ENCODE measurements at places on chromosomes 4 and X.

DNA sequence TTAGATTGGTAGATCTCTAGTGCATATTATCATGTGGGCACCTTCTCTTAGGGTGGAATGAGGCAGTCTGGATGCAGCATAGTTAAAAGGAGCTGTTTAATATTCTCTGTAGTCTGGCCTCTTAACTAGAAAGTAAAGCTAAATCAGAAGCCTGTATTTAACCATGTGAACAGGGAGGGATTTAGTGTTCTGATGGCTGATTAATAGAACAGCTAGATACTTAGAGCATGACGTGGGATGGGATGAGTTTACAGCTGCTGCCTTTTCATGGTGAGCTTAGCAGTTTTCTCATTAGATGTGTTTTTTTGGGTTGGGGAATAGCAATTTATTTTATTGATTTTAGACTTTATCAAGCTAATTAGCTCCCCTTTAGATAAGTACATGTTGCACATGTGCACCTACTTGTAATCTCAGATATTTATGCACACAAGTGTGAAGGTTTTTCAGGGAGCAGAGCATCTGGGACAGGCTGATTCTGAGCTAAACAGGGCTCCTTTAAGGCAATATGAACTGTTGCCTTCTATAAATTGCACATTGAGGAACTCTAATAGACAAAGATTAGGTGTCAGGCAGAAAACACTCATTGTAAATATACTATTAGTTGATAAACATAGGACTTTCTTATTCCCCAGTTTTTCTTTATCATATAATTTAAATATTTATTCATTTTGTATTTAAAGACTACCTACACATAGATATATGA, 34.1 kb downstream of the YIPF6 start:
- no peak for DNase-seq

DNA sequence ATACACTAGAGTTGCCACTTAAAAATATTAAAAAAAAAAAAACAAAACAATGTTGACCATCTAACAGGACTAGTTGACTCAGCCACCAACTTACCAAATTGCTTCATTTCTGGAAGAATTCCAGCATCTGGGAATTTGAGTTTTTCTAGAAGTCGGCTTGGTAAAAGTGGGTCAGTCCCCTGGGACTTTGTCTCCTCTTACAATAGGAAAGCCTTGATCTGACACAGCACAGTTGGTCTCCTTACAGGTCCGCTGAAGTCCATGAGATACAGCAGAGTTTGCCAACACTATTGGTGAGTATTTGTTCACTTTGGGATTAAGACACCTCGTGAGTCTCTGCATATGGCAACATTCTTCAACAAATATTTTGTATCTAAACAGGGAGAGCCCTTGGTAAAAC, 18.2 kb upstream of the DDIT4L start:
- DNase-seq: peak; percentile 9

GRCh38 chrX:132412208-132412607, 76.6 kb downstream of the MBNL3 start:
- no peak for DNase-seq

DNA sequence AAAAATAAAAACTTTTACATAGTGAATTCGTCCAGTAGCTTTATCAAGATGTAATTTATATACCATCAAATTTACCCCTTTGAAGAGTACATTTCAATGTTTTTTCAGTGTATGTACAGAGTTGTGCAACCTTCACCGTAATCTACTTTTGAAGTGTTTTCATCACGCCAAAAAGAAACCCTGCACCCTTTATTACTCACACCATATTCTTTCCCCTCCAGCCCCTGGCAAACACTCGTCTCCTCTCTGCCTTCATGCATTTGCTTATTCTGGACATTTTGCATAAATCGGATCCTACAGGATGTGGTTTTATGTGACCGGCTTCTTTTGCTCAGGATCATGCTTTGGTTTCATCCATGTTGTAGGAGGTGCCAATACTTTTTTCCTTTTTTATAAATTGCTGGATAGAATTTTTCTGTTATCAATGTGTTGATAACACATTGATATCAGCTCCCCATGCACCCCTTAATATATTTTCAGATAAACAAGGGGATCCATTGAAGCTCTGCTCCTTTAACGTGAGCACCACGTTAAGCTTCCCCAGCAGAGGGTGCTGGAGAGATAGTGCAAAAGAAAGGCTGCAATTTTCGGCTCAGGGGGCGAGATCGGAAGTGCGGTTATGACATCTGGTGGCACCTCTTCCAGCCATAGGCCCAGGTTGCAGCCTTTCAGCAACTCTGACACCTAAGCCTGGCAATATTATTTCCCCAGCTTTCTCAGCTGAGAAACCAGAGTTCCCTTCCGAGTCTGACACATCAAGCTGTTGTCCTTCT, 100.1 kb upstream of the VCX3B start:
- no peak for DNase-seq

GRCh38 chrX:151780621-151781020, 46.1 kb downstream of the CNGA2 start:
- DNase-seq: no peak

- peak; percentile 57 for DNase-seq
These were observed 174.1 kb downstream of the RBMX2 start for GRCh38 chrX:130575831-130576389.

- DNase-seq: no peak
These were observed 25.8 kb downstream of the RTL9 start for GRCh38 chrX:110384490-110384889.

DNA sequence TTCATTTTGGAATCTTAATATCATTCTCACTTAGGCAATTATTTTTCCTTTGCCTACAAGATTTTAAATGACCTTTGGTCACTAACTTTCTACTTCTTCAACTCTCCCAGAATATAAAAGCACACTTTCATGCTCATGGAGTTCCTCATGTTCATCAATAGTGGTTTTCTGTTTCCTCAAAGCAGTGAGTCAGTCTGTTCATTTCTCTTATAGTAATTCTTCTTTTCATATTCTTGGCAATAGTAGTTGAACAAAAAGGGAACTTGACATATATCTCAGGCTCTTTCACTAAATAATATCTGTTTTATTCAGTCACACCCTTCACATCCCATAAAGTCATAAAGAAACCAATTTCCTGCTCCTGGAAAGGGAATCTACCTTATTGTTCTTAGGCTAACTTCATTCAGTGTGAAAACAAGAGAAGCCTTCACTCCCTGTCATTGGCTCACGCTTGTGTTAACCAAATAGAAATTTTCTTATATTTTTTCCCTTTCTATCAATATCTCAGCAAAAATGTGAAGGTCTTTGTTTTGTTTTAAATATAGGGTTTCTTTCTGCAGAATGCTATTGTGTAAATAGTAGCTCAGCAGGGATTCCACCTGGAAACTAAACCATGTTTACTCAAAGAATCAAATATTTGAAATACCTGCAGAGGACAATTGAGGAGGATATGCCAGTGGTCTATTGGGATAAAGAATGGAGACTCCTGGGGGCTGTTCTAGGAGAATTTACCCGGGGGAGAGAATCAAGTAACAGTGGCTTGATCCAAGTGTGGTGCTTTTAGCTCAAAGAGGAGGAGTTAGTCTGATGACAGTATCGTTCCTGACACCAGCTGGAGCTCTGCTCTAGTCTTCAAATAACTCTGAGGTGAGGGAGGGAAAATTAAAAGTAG, 13.4 kb upstream of the TNIP3 start:
- DNase-seq: no peak

DNA sequence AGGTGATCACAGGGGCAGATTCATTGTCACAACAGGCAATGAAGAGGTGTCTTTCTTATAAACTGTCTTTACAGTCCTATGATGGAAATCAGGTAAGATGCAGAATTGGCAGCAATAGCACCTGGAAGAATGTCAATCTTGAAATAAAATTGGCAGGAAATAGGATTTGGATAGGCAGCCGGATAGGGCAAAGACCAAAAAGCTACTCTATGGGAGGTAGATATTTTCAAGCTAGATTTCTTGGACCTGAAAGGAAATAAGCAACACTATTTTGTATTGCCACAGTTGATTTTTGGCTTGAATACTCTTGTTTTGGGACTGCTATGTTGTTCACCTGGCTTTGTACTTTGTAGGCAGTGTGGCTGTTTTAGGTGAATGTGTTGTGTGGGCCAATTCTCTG, 314.2 kb downstream of the SLC7A11 start:
- no peak for DNase-seq

DNA sequence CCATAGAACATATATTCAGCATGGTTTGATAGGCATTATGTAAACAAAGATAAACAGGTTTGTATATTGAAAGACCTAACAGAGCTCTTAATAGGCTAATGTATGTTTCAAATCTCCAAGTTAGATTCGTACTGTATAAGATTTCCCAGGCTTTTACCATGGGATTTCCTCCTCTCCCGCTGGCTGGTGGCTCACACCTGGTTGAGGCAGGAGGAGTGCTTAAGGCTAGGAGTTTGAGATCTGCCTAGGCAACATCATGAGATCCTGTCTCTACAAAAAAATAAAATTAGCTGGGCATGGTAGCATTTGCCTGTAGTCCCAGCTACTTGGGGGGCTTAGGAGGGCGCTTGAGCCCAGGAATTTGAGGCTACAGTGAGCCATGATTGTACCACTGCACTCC, 5.4 kb downstream of the CPE start:
- DNase-seq: no peak

DNA sequence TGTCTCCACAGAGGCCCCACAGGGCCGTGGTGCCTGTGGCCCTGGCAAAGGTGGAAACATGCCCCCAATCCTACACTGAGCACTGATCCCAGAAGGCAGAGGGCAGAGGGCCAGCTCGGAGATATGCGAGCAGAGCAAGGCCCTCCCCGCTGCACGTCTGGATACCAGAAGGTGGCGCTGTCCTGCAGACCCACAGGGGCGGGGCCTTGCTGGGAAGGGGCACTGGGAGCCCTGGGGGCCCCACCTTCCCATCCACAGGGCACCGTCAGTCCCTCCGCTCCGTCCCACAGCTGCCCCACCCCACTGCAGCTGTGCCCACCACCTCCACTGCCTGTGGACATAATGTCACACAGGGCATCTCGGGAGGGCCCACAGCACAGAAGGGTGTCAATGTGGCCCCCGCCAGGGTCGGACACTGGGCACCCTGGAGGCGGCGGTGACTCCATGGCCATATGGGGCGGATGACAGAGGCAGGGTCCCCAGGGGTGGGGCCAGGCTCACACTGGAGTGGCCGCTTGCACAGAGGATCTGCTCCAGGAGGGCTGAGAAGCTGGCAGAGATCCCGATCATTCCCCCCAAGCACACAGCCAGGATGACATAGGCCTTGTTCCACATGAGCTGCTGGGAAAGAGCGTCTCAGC, 4.8 kb downstream of the SLC49A3 start:
- DNase-seq: peak; percentile 68

DNA sequence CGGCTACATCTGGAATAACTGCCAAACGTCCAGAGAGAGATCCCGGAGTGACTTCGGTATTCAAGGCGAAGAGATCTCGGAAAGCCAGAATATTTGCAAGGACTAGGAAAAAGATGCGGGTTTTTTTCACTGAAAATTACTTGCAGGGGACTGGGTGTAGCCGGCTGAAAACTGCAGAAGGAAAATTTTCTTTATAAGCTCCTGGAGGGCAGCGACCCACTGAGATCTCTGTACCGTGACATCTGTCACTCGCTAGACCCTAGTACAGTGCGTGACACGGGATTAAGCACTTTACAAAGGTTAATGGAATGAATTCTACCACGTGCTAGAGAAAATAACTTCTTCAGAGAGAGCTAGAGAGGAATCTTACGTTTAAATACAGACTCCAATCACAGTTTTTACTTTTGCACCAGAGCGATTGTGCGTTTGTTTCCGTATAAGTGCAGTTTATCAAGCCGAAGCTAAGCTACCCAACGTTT, 1.1 kb upstream of the LCORL start:
- peak; percentile 12 for DNase-seq

DNA sequence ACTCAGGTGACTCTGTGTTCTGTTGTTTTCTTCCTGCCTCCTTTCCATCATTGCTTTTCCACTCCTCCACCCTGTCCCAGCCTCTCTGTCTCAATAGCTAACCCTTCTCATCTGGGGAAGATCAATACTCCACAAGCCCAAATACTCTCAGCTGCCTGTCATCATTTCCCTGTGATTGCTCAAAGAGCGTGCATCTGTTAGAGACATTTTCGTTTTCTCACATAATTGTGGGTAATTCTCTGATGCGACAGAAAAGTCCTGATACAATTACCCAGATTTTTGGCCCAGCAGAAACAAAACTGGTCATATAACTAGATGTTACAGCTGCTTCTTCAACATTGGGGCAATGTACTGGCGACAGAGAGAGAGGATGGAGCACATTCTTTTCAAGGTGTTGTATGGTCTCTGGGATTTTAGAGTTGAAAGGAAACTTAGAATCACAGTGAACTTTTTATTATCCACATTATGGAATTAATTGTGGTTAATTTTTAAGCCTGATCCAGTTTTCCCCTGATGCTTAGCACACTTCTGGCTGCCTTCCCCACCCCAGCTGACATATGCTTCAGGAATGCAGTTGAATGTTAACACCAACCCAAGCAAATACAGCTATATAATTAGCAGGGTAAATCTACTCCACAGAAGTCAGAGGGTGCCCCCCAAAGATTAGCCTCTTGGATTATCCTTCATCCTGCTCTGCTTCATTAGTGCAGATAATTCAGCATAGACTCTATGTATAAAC, 171.4 kb upstream of the ANXA3 start:
- DNase-seq: peak; percentile 34

- DNase-seq: peak; percentile 37
These were observed 158.0 kb upstream of the MED14 start for GRCh38 chrX:40893251-40893910.

GRCh38 chr4:140930557-140930956, 174.4 kb upstream of the TBC1D9 start:
- DNase-seq: no peak

GRCh38 chr4:136967069-136967468, 565.2 kb downstream of the PCDH18 start:
- DNase-seq: no peak

- DNase-seq: peak; percentile 87
These were observed 4.6 kb upstream of the MAD2L1 start for GRCh38 chr4:120071192-120071795.

GRCh38 chr4:166366012-166366411, 493.0 kb downstream of the TLL1 start:
- DNase-seq: no peak

DNA sequence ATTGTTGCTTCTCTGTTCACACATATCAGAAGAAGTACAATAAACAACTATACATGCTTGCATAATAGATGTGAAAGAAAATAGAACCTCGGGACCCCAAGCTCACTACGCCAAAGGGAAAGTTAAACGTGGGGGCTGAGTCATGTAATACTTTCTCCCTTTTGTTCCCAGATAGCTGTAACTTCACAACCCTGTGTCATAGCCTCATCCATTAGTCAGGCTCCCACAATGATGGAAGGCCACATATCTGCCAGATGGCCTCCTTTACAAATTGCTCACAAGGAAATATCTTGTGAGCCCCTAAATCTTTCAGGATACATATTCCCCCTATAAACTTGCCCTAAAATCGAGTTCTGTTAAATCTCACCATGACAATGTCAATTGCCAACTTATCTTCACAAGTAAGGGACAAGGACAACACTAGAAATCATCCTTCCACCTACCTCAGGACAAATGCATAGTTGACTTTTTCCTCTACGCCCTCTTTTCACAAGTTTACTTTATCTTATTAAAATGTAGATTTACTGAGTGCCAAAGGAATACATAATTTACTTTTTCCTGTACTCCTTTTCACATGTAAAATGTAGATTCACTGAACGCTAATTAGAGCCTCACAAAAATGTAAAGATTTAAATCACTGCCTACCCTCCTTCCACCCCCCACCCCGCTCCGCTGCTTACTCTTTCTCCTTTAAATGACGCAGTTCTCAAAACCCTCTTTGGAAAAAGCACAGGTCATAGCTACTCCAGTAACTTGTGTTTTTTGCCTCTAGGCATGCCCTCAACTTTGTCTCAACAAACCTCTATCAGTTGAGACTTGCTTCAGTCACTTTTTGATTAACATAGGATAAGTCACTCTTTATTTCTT, 477.1 kb downstream of the DTHD1 start:
- DNase-seq: no peak

GRCh38 chr4:163707873-163708272, 213.4 kb downstream of the TMA16 start:
- no peak for DNase-seq

Measured in fibroblast of the aortic adventitia (primary cell).